Activated CD4-positive, alpha-beta T cell treated with anti-CD3 and anti-CD28 coated beads, Interleukin-2, amount 50 U/mL, for 16 hours (primary cell): ENCODE measurements at places on chromosomes 1 and 21.
A peak's percentile ranks its signal among the peaks of the same experiment; 100 is the strongest.

GRCh38 chr1:5898266-5898665 lies 94.0 kb downstream of the NPHP4 start:
- DNase-seq = no peak

DNA sequence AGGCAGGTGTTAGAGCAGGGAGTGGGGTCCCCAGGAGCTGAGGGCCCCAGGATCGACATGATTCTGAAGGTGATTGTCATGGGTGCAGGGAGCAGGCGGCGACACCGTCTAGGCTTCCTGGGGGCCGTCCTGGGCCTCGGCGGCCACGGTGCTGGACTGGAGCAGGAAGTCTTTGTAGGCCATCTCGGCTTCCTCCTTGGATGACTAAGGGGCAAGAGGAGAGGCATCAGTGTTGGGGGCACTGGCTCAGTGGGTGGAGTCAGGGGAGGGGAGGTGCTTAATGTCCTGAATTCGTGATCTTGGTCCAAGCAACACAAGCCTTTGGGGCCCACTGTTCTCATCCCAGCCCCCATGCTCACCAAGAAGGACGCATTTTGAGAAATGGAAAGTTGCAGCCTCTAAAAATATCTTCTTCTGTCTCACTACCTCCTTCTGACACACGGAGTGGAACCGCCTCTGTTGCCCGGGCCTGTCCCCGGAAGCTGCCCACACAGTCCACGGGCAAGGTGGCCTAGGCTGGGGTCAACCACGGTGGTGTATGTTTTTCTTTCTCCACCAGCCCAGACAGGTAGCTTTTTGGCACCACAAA lies 8.6 kb upstream of the FCMR start:
- no peak for DNase-seq

DNA sequence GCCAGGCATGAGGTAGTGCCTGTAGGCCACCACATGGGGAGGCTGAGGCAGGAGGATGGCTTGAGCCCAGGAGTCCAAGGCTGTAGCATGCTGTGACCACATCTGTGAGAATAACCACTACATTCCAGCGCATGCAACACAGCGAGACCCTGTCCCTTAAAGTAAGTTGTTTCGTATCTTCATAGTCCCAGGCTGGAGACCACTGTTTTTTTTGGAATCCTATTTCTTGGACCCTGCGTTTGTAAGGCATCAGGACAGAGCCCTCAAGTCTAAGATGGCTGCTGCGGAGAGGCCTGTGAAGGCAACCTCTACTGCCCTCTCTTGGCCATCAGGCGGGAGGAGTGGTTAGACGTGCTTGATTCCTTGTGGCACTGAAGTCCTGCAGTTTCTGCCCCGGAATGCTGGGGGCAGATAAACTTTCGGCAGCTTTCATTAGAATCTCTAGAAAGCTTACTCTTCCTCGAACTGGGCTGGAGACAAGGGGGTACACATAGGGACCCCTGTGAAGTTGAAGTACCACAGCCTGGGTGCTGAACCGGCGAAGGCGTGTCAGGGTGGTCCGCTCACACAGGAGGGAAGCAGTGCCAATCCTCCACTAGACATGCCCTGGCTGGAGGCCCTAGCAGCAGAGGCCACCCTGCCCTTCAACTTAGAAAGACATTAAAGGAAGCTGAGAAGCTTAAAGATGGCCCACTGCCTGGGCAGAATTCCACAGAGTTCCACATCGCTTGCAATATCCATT lies 36.6 kb downstream of the RABIF start:
- DNase-seq = peak; percentile 56

DNA sequence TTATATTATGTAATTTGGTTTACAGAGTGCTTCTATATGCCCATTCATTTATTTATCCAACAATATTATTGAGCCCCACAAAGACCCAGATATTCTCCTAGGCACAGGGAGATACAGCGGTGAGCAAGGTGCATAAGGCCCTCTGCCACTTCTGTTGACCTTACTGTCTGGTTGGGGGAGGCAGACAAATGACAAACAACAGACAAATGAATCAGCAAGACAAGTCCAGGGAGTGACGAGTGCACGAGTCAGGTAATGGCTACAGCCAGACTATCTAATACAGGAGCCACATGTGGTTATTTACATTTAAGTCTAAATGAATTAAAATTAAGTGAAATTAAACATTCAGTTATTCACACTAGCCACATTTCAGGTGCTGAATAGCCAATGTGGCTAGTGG lies 22.0 kb upstream of the BCAR3 start:
- DNase-seq = no peak

DNA sequence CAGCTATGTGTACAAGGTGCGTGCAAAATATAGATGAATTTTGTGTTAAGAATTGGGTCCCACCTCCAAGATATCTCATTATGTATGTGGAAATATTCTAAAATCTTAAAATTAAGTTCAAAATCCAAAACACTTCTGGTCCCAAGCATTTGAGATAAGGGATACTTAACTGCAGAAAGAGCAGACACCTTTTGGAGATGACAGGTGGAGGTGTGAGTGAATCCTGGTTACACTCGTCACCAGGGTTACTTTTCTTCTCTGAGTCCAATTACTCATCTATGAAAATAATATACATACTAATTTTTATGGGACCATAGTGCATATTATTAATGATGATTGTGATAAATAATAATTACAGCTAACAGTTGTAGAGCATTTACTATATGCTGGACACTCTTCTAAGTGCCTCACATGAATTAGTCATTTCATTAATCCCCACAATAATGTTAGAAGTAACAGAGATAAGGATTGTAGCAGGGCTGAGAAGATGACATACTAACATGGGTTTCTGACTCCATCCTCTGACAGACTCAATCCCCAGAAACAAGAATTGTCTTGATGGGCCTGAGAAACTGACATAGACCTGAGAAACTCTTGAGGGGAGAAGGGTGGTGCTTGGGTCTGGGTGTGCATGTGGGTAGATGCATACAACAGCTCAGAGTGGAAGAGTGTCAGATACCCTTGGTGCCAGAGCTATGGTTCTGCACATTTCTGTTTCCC lies 8.3 kb upstream of the FASLG start:
- no peak for DNase-seq

DNA sequence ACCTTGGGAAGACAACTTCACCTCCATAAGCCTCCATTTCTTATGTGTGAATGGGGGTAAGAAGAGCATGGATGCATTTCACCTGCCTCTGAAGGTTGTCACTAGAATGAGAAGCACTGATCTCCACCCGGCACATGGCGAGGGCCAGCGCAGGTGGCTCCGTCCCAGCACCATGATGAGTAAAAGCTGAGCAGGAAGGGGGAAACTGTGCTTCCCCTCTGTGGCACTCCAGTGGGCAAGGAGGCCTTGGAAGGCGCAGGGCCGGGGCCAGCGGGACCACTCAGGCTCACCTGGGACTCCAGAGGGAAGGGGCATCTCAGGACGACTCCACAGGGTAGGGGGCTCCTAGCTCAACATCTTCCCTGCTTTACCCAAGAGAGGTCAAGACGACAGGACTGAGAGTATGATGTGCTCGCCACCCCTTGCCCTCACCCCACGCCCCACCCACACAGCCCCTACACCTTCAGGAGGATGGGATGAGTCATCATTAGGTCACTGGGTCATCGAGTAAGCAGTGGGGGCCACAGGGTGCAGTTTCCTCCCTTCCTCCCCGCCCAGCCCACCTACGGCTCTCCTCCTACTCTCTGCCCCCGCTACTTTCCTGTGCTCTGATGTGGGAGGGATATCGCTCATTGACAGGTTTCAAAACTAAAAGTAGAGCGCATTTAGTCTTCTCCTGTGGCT lies 112.1 kb downstream of the HIVEP3 start:
- DNase-seq = peak; percentile 55

- no peak for DNase-seq
These were observed 803 bp upstream of the FLAD1 start for GRCh38 chr1:154982341-154982740.

GRCh38 chr1:159554696-159555095 lies 18.9 kb upstream of the OR10J5 start:
- no peak for DNase-seq

GRCh38 chr21:27306791-27307775 lies 340.2 kb upstream of the ADAMTS5 start:
- no peak for DNase-seq

- no peak for DNase-seq
These were observed 113.5 kb upstream of the ZNF678 start for GRCh38 chr1:227449741-227450441.

- peak; percentile 95 for DNase-seq
These were observed 32.7 kb upstream of the ATP5PO start for GRCh38 chr21:33948096-33948950.

DNA sequence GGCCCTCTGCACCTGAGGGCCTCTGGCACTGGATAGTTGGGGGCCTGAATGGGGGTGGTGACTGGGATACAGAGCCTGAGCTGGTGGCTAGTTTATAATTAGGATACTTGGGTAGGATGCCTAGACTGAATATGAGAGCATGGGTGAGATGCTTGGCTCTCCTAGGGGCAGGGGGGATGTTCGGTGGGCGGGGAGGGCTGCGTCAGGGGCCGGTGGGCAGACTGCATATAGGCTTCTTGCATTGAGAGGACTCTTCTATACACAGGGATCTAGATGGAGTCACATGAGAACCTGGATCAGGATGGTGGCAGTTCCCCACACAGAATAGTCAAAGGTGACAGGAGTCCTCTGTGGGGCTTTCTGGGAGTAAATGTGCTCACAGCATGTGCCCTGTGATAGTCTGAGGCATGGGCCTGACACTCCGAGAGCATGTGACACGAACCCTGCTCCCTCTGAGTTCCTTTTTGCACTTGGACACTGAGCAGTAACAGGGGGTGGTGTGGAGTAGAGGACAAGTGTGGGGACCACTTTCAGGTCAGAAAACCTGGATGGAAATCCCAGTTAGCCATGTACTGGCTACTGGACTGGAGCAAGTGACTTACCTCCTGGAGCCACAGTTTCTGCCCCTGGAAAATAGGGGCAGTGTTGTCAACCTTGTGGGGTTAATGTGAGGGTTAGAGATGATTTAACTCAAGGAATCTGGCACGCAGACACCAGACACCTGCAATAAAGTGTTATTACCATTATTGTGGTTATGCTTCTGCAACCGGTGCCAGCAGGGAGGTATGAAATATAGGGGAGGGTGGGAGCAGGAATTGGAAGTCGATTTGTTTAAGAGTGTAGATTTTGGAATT lies 2.2 kb downstream of the MAP7D1 start:
- DNase-seq = no peak

- DNase-seq = no peak
These were observed 26.3 kb upstream of the CYP4B1 start for GRCh38 chr1:46772571-46772970.

- no peak for DNase-seq
These were observed 116.9 kb upstream of the TIAM1 start for GRCh38 chr21:31460980-31461379.

DNA sequence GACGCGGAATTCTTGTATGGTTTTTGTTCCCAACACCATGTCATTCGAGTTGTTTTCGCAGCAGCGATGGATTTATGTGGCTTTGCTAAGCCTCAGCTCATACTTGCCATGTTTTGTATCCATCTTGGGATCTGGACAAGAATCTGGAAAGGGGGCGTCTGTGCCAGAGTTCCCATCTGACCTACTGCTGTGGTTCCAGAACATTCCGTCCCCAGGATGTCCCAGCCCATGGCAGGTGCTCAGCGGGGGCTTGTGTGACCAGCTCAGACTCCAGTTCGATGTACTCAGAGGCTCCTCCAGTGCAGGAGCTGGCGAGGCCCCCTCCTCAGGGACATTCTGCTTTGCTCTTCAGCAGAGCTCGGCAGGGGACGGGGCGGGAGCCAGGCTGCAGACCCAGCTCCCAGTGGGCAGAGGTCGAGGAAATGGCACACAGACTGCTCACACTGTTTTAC lies 24.0 kb upstream of the ADARB1 start:
- DNase-seq = no peak

DNA sequence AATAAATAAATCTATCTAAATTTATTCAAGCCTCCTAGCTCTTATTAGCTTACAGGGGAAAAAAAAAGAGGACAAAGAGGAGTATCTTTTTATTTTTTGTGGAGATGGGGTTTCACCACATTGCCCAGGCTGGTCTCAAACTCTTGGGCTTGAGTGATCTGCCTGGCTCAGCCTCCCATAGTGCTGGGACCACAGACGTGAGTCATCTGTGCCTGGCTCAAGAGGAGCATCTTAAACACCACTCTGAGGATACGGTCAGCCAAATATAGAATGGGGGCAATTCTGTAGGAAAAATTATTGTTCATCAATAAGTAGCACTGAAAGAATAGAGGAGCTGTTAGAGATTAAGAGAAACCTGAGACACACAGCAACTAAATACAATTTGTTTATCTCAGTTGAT lies 24.1 kb downstream of the SLC45A3 start:
- no peak for DNase-seq

DNA sequence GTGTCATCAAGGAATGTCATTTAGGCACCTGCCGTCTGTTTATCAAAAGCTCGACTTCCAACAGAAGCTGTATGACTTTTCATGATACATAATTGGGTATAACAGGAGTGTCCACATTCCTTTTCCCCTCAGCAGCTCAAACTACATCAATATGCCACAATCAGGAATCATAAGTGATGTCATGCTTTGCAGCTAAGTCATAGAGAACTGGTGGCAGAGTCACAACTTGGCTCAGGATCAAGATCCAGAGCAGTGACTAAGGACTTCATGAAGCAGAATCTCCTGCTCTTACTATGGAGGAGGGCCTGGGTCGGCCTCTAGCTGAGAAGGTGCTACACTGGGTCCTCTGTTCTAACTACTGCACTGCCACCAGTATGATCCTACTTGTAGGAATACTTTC lies 36.5 kb upstream of the AGBL4 start:
- no peak for DNase-seq

- no peak for DNase-seq
These were observed 70.6 kb upstream of the KIAA1614 start for GRCh38 chr1:180842052-180842451.

GRCh38 chr1:192158181-192158580 lies at the start of gene RGS18:
RGS18 (plus strand) TSS chr1:192158462; CDS start chr1:192158638, 176 bp downstream.
- peak; percentile 9 for DNase-seq

DNA sequence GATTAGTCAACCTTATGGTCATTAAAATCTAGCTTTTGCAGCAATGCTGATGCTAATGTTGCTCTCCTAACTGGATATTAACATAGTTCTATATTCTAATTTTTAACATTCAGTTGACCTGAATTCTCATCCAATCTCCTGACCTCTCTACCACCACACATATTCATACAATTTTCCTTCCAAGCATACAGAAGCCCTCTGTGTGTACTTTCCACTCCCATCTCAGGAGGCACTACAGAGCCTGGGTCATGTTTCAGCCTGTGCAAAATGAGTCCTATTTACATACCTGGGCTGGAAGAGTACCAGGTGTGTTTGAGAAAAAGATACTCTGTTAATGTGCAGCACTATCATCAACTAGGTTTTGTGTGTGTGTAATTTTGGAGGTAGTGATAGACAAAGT lies 486.3 kb downstream of the NEGR1 start:
- DNase-seq = no peak

DNA sequence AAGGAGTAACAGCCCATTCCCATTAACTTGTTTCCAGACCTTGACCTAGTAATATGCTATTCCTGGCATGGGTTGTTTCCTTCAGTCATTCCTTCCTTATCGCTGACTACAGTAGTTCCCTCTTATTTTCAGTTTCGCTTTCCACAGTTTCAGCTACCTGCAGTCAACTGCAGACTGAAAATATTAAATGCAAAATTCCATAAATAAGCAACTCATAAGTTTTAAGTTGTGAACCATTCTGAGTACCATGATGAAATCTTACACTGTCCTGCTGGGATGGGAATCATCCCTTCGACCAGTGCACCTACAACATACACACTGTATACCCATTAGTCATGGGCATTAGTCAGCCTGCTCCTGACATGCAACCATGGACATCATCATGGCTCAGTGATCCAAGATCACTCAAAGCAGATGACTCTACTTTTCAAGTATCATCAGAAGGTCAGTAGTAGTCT lies 66.7 kb downstream of the CCDC30 start:
- DNase-seq = peak; percentile 2

- DNase-seq = no peak
These were observed 149.3 kb upstream of the EDN2 start for GRCh38 chr1:41633764-41634163.
